ENCODE measurements at places on chromosomes 13 and 19. TPM values are rescaled to one million over a fixed set of nuclear protein-coding genes. Genes with fewer than 3 reads are reported as not detected.

GRCh38 chr19:39968789-39969188 is 2.2 kb upstream of the PSMC4 start:
- no peak for DNase-seq

DNA sequence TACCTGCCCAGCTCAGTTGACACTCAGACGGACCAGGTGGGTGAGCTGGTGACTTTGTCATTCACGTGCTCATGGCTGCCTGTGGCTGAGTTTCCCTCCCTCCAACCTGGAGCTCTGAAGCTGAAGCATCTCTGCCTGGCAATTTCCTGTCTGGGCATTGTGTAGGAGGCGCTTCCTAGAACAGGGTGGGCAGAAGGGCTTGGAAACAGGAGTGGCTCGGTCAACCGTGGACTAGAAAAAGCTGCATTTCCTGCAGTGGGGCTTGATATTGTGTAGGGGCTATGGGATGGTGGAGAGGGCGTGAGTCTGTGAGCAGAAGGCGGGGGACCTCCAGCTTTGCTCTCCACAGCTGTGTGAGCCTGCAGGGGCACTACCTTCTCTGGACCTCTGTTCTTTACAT is 278.3 kb downstream of the TEX29 start:
- DNase-seq, result no peak

Gene KIR2DL3
- total RNA-seq, result not detected

Gene C13orf46
- not detected for total RNA-seq

Gene NPAS1
- 1.3 TPM for total RNA-seq

DNA sequence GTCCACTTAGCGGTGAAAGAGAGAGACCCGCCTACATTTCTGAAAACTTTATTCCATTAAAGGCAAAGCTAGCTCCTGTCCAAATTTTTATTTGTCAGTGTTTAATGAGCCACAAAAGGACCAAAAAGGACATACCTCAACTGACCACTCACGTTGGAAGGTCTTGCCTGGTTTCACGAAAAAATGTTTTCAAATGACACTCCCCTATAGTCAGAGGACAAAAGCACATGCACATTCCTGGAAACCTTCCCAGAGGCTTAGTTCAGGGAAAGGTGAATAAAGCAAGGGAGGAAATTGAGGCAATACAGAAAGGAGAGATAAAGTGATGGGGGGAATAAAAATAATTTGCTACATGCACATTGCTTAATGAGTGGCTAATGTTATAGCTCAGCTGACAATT is 55.6 kb downstream of the DOCK9 start:
- no peak for DNase-seq

Gene ZNF471
- 4.8 TPM for total RNA-seq
